Left lung (tissue), 14 donors: ENCODE measurements at places on chromosomes 11 and 22. TPM values are rescaled to one million over a fixed set of nuclear protein-coding genes. Genes with fewer than 3 reads are reported as not detected.

DNA sequence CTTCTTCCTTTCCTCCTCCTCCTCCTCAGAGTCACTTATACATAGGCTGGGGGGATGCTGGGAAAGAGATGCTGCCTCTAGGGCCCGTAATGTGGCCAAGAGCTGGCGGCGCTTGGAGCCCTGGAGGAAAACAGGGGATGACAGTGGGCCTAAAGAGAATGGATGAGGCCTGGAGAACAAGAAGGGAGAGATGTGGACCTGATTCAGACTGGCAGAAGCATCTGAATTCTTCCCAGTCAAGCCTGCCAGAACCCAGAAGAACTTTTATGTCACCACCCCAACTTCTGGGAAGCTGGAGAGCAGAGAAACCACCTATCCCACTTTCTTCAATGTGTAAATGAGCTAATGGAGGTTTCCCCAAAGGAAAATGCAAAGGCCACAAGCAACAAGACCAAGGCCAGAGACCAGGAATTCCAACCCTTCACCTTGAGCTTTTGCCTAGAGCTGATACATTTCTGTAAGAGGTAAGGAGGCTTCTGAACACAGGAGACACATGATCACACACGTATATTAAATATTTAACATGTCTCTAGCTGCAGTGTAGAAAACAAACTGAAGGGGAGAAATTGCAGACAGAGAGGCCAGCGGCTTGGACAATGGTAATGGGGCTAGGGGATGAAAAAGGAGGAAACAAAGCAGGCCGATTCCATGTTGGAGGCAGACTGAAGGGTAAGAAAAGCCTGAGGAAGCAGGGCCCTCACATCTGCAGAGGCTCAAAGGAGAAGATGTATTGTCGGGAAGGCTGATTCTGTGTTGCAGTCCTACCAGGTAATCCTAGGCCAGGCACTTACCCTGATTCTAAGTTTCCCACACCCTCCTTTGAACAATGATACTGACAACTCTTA lies 1.1 kb downstream of the RRP8 start:
- no peaks in the 10 kb centered on the region for H3K27me3 ChIP-seq
- peaks cover 36% of the 10 kb centered on the region for H3K4me1 ChIP-seq
- peak overlapping the region; percentile 85 for H3K4me3 ChIP-seq
- peaks cover 42% of the 10 kb centered on the region for H3K36me3 ChIP-seq

- H3K4me1 ChIP-seq: peaks cover 27% of the 10 kb centered on the region
- H3K36me3 ChIP-seq: no peaks in the 10 kb centered on the region
- no peak for DNase-seq
- no peaks in the 10 kb centered on the region for H3K27me3 ChIP-seq
- H3K4me3 ChIP-seq: no peak overlapping the region
Measured at GRCh38 chr11:35088676-35089075, 50.3 kb upstream of the CD44 start.

DNA sequence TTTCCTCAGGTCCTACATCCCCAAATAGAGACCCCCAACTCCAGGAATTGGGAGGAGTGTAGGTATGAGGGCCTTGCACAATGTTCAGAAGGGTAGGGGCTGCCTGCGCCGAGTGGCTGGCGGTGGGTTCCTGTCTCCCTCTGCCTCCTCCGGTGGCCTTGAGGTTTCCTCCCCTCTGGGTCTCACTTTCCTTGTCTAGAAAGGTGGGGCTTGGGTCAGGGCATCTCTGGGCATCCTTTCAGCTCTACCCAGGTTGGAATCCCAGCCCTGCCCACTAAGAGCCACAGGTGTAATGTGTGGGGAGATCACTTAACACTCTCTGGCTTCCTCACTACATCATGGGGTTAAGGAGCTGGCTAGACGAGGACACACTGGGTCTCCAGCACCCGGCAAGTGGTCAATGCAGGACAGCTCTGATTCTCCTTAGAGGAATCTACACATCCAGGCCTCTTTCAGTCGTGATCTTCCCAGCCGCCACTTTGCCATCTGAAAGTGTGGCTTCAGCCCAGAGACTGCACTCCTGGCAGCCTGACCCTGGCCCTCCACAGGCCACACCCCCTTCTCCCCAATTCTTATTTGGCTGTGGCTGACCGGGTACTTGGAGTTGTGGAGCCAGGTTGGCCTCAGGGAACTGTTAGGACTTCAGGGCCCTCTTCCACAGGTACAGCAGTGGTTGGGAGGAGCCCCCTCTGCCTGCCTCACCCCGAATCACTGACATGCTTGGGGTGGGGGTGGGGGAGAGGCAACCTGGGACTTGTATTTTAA lies 22.1 kb downstream of the PRDM11 start:
- no peak overlapping the region for H3K4me3 ChIP-seq
- H3K36me3 ChIP-seq: no peaks in the 10 kb centered on the region
- H3K27ac ChIP-seq: no peak overlapping the region
- no peaks in the 10 kb centered on the region for H3K4me1 ChIP-seq
- no peaks in the 10 kb centered on the region for H3K27me3 ChIP-seq
- no peak for DNase-seq

GRCh38 chr11:69997352-69997751 lies 80.8 kb upstream of the ANO1 start:
- H3K27me3 ChIP-seq: no peaks in the 10 kb centered on the region
- DNase-seq: no peak
- no peak overlapping the region for H3K27ac ChIP-seq
- H3K4me1 ChIP-seq: no peaks in the 10 kb centered on the region
- H3K4me3 ChIP-seq: no peak overlapping the region

POU2AF3 gene
- 2.8 TPM for total RNA-seq

PDGFB gene
- 28.2 TPM for total RNA-seq

- no peaks in the 10 kb centered on the region for H3K27me3 ChIP-seq
- no peak for DNase-seq
- H3K36me3 ChIP-seq: peaks cover 40% of the 10 kb centered on the region
- peaks cover 23% of the 10 kb centered on the region for H3K4me1 ChIP-seq
Measured at GRCh38 chr11:105032495-105032894, 2.4 kb downstream of the CASP1 start.

GRCh38 chr22:43092085-43092484 lies 2.9 kb upstream of the TTLL1 start:
- no peak overlapping the region for H3K4me3 ChIP-seq
- no peaks in the 10 kb centered on the region for H3K27me3 ChIP-seq
- H3K27ac ChIP-seq: no peak overlapping the region

DNA sequence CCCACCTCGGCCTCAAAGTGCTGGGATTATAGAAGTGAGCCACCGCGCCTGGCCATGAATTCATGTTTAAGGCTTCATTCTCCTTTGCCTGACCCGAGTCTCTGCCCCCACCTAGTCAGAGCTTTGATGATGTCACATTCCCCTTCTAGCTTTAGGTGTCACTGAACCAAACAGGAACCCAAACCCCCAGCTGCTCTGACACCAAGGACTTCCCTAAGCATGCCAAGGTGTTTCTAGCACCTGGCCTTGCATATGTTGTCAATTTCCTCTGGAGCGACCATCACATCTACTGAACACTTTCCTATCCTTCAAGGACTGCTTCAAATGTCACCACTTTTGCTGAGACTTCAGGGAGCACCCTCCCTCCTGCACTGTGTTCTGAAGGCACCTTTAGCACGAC lies 2.3 kb downstream of the F2 start:
- no peak for DNase-seq
- H3K36me3 ChIP-seq: no peaks in the 10 kb centered on the region

- peaks cover 18% of the 10 kb centered on the region for H3K4me1 ChIP-seq
- H3K36me3 ChIP-seq: no peaks in the 10 kb centered on the region
- peak overlapping the region; percentile 96 for H3K4me3 ChIP-seq
- peak; percentile 37 for DNase-seq
- no peaks in the 10 kb centered on the region for H3K27me3 ChIP-seq
Measured at GRCh38 chr22:21866833-21867527, 465 bp downstream of the MAPK1 start.

GRCh38 chr11:45859661-45860140 lies 12.4 kb downstream of the CRY2 start:
- no peak overlapping the region for H3K4me3 ChIP-seq
- no peaks in the 10 kb centered on the region for H3K36me3 ChIP-seq
- no peaks in the 10 kb centered on the region for H3K27me3 ChIP-seq
- H3K27ac ChIP-seq: peak overlapping the region; percentile 90
- H3K4me1 ChIP-seq: peaks cover 42% of the 10 kb centered on the region
- DNase-seq: peak; percentile 93

CCDC87 gene
- total RNA-seq: 0.44 TPM

- DNase-seq: peak; percentile 68
- no peaks in the 10 kb centered on the region for H3K36me3 ChIP-seq
- H3K27me3 ChIP-seq: no peaks in the 10 kb centered on the region
- H3K4me1 ChIP-seq: peaks cover 22% of the 10 kb centered on the region
- H3K4me3 ChIP-seq: no peak overlapping the region
- no peak overlapping the region for H3K27ac ChIP-seq
Measured at GRCh38 chr11:13210424-13210823, 67.2 kb upstream of the BMAL1 start.

GRCh38 chr11:73230931-73231330 lies 12.8 kb downstream of the P2RY2 start:
- no peak overlapping the region for H3K4me3 ChIP-seq
- no peaks in the 10 kb centered on the region for H3K27me3 ChIP-seq
- DNase-seq: no peak
- H3K36me3 ChIP-seq: peaks cover 23% of the 10 kb centered on the region

- no peaks in the 10 kb centered on the region for H3K4me1 ChIP-seq
- H3K27me3 ChIP-seq: no peaks in the 10 kb centered on the region
- no peak for DNase-seq
- no peak overlapping the region for H3K27ac ChIP-seq
Measured at GRCh38 chr22:34475886-34476285, 555.6 kb upstream of the LARGE1 start.

CDKN1C gene
- total RNA-seq: 18.0 TPM

- H3K4me3 ChIP-seq: no peak overlapping the region
- no peak overlapping the region for H3K27ac ChIP-seq
- no peaks in the 10 kb centered on the region for H3K27me3 ChIP-seq
- no peaks in the 10 kb centered on the region for H3K4me1 ChIP-seq
- no peak for DNase-seq
Measured at GRCh38 chr11:36463781-36464180, 46.3 kb downstream of the TRAF6 start.

TMEM191B gene
- total RNA-seq: not detected

GRCh38 chr22:19806213-19807160 lies 45.9 kb downstream of the TBX1 start:
- peak; percentile 90 for DNase-seq
- no peak overlapping the region for H3K27ac ChIP-seq
- no peaks in the 10 kb centered on the region for H3K27me3 ChIP-seq

DNA sequence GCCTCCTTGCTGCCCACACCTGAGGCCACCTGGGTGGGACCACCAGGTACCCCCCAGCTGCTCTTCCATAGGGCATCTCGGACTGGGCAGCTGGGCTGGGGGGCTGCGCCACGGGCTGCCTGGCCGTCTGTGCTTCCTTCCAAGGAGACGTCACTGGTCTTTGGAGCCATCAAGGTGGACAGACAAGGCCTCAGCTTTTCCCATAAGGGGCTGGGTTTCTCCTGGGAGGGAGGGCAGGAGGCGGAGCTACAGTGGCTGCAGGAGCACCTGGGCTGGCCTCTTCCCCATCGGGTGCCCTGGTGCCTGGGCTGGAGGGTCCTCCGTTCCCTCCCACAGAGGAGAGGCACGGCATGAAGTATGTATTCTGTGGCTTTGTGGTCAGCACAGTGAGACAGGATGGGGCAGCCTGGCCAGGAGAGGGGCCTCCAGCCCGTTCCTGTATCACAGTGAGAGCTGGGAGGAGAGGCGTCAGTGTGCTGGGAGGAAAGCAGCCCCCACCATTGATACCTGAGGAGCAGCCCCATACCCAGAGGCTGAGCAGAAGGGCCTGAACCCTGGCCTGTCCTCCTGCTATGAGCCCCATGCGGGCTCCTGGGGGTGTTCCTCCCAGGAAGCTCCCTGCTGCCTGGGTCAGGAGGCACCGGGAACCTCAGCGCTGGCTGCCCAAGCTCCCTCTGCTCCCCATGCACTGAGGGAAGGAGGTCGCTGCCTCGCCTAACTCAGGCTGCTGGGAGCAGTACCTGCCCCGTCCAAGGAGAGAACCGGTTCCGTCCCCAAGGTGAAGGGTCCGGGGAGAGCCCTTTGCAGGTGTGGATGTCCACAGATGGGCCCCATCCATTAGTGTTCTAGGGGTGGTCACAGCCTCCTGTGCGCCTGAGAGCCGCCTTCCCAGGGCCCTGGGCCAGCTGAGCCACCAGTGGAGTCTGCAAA lies 1075.0 kb downstream of the BRD1 start:
- no peak for DNase-seq
- H3K4me3 ChIP-seq: no peak overlapping the region
- H3K27ac ChIP-seq: no peak overlapping the region
- H3K27me3 ChIP-seq: no peaks in the 10 kb centered on the region

DNA sequence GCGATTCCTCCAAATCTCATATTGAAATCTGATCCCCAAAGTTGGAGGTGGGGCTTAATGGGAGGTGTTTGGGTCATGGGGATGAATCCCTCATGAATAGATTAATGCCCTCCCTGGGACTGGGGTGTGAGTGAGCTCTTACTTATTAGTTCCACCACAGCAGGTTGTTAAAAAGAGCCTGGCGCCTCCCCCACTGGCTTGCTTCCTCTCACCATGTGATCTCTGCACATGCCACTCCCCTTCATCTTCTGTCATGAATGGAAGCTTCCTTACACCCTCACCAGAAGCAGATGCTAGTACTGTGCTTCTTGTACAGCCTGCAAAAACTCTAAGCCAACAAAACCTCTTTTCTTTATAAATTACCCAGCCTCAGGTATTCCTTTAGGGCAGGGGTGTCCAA lies 8.8 kb downstream of the RRAS2 start:
- H3K4me1 ChIP-seq: no peaks in the 10 kb centered on the region
- no peak overlapping the region for H3K27ac ChIP-seq
- no peaks in the 10 kb centered on the region for H3K27me3 ChIP-seq
- no peak for DNase-seq

- no peak overlapping the region for H3K27ac ChIP-seq
- H3K4me1 ChIP-seq: no peaks in the 10 kb centered on the region
- DNase-seq: peak; percentile 55
- no peaks in the 10 kb centered on the region for H3K36me3 ChIP-seq
Measured at GRCh38 chr11:88603091-88603867, 265.7 kb upstream of the CTSC start.

- H3K27ac ChIP-seq: peak overlapping the region; percentile 53
- peak overlapping the region; percentile 56 for H3K4me3 ChIP-seq
- no peaks in the 10 kb centered on the region for H3K36me3 ChIP-seq
- DNase-seq: no peak
- no peaks in the 10 kb centered on the region for H3K27me3 ChIP-seq
Measured at GRCh38 chr11:66957971-66958231, 282 bp downstream of the PC start.

GDPD4 gene
- total RNA-seq: not detected

- no peak overlapping the region for H3K4me3 ChIP-seq
- H3K4me1 ChIP-seq: peaks cover 97% of the 10 kb centered on the region
- no peak for DNase-seq
Measured at GRCh38 chr22:42892571-42893316, 35.7 kb upstream of the ARFGAP3 start.

BACE1 gene
- 24.1 TPM for total RNA-seq

GRCh38 chr11:126357969-126358762 lies 2.7 kb downstream of the ST3GAL4 start:
- H3K27me3 ChIP-seq: no peaks in the 10 kb centered on the region
- no peak for DNase-seq
- H3K36me3 ChIP-seq: no peaks in the 10 kb centered on the region
